Cortex of kidney (tissue), 1 donor: ENCODE measurements at places on chromosomes 13 and 19.

GRCh38 chr13:64417581-64417980 is 2812.6 kb downstream of the PCDH9 start:
- DNase-seq, result no peak

DNA sequence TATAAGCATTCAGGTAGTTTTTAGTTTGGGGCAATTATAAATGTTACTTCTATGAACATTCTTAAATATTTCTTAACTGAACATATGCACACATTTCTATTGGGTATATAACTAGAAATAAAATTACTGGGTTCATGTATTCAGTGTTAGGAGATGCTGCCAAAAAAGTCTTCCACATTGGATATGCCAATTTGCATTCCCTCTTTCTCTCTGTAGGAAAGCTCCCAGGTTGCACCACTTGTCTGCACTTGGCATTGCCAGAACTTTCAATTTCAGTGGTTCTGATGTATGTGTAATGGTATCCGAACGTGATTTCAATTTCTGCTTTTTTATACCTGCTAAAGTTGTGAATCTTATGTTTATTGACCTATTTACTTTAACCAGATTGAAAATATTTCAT is 972.1 kb upstream of the PRR20A start:
- no peak for DNase-seq

DNA sequence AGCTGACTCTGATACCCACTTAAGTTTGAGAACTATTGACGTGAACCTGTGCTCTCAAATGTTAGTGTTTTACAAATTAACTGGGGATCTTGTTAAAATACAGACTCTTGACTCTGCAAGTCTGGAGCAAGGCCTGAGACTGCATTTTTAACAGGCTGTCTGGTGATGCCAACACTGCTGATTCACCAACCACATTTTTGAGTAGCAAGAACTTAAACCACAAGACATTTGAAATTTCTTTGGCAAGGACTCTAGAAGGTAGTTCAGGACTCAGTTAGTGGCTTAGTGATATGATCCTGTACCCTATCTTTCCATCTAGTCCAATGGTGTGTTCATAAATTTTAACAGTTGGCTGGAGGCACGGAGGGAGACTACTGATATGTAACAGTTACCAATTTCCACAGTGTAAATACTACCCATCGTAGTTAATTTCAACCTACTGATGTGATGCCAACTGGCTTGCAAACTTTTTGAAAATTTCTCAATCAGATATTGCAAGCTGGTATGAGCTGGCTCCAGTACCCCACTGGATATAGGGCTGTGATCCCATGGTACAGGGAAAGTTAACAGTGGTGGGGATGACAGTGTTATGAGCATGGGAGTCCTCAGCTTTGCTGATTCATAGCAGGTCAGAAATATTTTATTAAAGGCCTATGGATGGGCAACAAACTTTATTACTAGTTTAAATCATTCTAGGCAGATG is 255.1 kb downstream of the TBC1D4 start:
- DNase-seq, result no peak

GRCh38 chr13:54614726-54615125 is 1586.1 kb downstream of the OLFM4 start:
- DNase-seq, result no peak

DNA sequence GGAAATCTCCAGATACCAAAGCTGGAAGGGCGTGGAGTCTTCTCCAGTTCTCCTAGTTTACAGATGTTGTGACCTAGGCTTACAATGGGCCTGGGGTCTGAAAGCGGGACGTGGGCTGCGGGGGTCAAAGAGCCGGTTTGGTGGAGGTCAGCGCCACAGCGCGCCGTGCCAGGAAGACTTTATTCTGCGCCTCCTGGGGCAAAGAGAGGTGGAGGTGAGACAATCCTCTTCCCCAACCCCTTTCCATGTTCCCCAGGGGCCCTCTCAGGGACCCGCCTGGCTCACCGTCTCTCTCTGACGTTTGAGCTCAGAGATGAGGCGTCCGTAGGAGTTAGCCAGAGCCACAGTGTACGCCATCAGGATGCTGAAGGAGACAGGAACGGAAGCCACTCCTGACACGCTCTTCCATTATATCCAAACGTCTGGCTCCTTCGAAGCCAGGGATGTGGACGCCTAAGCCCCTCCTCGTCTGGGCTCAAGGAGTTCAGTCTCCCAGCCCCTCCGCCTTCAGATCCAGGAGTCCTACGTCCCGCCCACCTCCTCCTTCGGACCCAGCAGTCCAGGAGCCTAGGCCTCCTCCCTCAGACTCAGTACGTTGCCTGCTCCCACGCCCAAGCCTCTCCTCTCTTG is 776 bp upstream of the LENG1 start:
- DNase-seq, result no peak

GRCh38 chr19:556611-557382 is 12.9 kb downstream of the GZMM start:
- no peak for DNase-seq

- DNase-seq, result no peak
Measured at GRCh38 chr19:35395382-35396199, 24.7 kb downstream of the GPR42 start.

DNA sequence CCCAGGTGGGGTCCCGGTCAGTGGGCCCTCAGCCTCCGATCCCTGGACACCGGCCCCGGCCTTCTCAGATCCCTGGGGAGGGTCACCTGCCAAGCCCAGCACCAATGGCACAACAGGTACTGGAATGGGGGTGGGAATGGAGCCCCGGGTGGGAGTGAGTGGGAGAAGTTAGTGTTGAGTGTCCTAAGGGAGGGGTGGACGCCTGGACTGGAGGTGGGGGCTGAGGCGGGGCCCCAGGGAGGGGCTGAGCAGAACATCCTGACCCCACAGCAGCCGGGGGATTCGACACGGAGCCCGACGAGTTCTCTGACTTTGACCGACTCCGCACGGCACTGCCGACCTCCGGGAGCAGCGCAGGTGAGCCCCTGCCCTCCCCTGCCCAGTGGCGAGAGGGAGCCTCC is 17.7 kb downstream of the EPN1 start:
- DNase-seq, result no peak

GRCh38 chr19:806815-807421 is 9.7 kb downstream of the PTBP1 start:
- no peak for DNase-seq

DNA sequence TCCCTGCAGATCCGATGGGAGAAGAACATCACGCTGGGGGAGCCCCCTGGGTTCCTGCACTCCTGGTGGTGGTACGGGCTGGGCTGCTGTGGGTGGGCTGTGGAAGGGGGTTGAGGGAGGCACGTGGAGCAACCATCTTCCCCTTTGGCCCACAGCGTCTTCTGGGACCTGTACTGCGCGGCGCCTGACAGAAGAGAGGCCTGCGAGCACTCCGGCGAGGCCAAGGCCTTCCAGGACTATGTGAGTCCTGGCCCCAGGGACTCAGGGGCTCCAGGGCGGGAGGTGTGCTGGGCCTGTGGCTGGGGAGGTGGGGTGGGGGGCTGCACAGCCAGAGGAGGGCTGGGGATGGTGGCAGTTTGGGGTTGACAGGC is 8.5 kb downstream of the SSBP4 start:
- no peak for DNase-seq

- no peak for DNase-seq
Measured at GRCh38 chr19:2160379-2160778, 3.4 kb upstream of the DOT1L start.

- DNase-seq, result no peak
Measured at GRCh38 chr13:44207476-44207875, 166.1 kb upstream of the SERP2 start.

DNA sequence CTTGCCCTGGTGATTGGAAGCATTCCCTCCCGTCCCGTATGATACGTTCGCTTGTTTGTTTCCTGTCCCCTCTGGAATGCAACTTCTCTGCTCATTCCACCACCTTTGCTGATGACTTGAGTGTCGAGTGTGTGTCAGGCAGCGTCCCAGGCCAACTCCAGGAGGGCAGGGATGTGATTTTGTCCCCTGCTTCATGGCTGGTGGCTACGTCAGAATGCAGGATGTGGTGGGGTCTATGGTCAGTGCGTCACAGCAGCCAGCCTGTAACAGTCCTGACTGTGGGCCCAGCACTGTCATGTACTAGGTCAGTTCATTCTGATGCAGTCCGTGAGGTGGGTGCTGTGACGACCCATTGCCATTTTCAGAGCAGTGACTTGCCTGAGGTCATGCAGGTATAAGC is 16.2 kb downstream of the BRSK1 start:
- DNase-seq, result no peak

DNA sequence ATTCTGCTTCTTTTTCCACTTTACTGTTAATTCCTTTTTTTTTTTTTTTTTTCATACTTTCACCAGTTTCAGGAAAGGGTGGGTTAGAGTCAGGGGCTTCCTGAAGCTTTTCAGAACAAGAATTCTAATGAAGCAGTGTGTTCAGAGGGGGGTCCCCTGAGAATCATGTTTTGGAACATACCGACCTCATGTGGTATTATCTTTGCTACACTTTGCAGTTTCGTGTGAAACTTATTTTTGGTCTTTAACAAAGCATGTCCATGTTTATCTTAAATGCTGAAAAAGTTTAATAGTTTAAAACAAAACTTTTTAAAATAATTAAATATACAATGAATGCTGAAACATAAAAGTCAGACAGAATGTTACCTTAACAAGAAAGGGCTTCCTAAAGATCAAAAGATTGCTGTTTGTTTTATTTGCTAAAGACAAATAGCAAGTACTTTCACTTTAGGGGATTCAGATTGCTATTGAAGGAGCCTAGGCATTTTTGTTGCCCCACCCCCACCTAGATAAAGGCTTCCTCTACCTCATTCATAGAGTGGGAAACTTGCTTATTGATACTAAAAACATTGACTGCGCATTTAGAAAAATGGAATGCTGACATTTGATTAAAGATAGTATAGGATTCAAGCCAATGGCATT is 21.1 kb upstream of the POMP start:
- DNase-seq, result no peak
